Renal cortex interstitium (tissue), 15 donors: ENCODE measurements at places on chromosomes 7 and 10.

- no peak for DNase-seq
These were observed 68.3 kb upstream of the LYZL2 start for GRCh38 chr10:30697806-30698205.

GRCh38 chr7:82339958-82340357 lies 103.6 kb downstream of the CACNA2D1 start:
- no peak for DNase-seq

- DNase-seq = no peak
These were observed 146.5 kb downstream of the ARID5B start for GRCh38 chr10:62047960-62048383.

- no peak for DNase-seq
These were observed 6.8 kb upstream of the NOM1 start for GRCh38 chr7:156942708-156943090.

DNA sequence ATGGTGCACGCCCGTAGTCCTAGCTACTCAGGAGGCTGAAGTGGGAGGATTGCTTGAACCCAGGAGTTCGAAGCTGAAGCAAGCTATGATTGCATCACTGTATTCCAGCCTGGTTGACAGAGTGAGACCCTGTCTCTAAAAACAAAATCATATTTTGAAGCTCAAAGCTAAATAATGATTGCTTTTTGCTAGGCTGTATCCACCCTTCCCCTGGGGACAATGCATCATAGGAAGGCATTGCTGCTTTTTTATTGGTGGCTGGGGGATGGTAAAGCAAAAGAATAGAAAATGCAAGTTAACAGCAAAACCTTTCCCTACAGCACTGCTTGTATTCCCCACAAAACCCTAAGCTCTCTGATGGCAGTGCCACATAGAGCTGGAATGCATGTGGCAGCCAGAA lies 107.5 kb upstream of the WAC start:
- no peak for DNase-seq

GRCh38 chr7:70052691-70053090 lies 454.4 kb downstream of the AUTS2 start:
- no peak for DNase-seq

DNA sequence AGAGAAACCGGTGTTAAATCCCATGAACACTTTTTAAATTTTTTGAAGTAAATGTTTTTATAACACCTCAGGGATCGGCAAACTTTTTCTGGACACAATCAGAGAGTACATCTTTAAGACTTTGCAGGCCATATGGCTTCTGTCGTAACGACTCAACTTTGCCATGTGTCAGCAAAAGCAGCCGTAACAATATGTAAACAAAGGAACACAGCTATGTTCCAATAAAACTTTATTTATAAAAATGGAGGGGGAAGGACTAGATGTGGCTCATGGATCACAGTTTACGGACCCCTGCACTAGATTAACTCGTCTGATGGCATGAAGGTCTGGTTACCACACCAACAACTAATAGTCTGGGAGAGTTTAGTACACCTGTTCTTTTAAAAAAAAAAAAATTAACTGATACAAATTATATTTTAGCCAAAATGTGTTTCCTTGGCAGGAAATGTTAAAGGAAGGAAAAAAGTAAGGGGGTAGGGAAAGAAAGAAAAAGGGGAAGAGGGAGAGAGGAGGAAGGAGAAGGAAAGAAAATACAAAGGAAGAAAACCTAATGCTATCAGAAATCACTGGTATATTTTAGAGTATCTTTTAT lies 50.2 kb downstream of the ABI1 start:
- no peak for DNase-seq

DNA sequence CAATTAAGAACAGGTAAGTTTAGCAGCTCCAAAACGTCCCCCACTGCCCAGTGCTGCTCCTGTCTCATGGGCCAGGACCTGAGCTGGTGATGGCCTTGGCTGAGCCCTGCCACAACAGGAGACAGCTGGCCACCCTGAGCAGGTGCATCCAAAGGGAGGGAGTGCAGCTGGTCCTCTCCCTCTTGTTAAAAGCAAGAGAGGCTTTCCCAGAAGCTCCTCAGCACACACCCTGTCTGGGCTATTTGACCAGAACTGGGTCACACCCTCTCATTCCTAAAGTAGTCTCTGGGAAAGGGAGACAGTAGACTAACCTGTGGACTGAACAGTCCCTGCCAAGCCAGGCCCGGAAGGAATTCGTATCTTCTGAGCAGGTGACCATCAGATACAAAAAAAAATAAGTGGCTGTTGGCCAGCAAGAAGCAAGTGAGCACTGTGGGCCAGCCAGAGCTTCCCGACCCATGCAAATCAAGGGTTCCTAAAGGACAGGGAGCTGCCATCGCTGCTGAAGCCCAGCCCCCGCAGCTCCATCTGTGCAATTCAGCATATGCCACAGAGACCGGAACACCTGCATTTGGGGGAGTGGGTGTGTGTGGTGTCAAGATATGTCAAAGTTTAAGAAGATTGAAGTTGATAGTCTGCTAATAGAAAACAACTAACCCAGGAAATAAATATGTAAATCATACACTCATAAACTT lies 2.1 kb upstream of the TMEM72 start:
- DNase-seq = no peak

DNA sequence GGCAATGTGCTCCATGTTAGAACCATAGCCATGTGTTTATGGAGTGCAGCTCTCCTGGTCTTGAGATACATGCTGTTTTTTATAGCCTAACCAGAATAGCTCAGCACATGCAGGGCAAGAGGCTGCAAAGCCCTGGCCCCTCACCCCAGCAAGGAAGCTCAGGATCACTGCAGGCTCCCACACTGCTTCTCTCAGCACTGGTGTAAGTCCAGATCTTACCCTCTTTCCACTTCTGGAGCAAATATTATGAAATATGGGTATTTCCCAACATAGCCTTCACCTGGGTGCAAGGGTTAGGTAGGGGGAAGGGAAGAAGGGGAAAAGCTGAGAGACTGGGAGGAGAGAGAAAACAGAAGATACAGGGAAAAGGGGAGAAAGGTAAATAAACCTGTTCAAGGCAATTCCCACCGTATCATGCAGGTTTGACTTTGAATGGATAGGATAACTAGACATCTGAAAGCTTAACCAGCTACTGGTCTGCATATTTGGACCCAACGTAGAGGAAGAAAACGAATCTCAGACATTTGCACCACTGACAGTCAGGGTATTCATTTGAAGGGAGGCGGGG lies 19.7 kb downstream of the SKIDA1 start:
- no peak for DNase-seq

GRCh38 chr10:5894873-5895272 lies 4.8 kb downstream of the FBH1 start:
- DNase-seq = no peak

DNA sequence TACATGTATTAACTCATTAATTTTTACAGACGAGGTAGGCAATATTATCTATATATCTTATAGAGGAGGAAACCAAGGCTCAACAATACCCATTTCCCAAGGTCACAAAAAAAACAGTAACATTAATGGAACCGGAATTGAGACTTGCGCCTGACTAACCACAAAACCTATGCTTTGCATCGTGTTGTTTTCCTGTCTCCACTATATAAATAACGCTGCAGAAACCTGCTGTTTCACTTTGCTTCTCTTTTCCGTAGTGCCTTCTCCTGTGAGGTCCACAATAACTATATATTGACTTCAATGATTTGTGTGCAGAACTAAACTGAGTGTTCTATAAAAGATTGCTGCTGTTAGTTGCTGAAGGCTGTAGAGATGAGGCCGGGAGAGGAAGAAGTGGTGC lies 97.7 kb upstream of the RPA3 start:
- no peak for DNase-seq

- DNase-seq = no peak
These were observed 304.9 kb downstream of the SUGCT start for GRCh38 chr7:40439686-40440085.

GRCh38 chr10:120971671-120972070 lies 120.5 kb downstream of the WDR11 start:
- no peak for DNase-seq

DNA sequence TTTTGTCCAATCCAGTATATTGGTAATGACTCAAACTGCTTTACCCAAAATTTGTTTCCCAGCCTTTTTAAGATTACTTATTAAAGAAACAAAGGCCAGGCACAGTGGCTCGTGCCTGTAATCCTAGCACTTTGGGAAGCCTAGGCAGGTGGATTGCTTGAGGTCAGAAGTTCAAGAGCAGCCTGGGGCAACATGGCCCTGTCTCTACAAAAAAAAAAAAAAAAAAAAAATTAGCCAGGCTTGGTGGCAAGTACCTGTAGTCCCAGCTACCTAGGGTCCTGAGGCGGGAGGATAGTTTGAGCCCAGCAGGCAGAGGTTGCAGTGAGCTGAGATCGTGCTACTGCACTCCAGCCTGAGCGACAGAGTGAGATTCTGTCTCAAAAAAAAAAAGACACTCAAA lies 7.0 kb upstream of the ARHGAP12 start:
- DNase-seq = no peak

- no peak for DNase-seq
These were observed 126.4 kb upstream of the GHITM start for GRCh38 chr10:84012831-84013458.

DNA sequence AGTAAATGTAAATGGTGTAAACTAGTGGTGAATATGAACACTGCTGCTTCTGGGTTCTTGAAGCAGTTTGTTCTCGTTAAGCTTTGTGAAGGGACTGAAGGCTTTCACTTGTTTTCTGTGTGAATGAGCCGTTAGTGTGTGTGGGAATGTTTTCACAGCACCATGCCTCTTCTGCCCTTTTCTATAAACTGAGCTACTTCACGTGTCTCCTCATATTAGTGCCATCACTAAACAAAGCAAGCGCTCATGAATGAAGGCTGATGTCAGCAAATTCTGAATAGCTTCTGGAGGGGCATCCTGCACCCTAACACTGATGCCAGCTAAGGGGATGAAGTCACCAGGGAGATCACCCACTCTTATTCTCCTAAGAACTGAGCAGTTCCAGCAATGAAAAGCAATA lies 205.6 kb upstream of the ETV1 start:
- DNase-seq = no peak

- DNase-seq = no peak
These were observed 308.5 kb upstream of the NFE2L3 start for GRCh38 chr7:25843467-25843866.

- DNase-seq = no peak
These were observed 4.6 kb upstream of the C10orf95 start for GRCh38 chr10:102455893-102456471.
